ENCODE measurements at places on chromosomes 5 and 9.

GRCh38 chr9:15711931-15712330 lies 159.1 kb downstream of the CCDC171 start:
- DNase-seq: no peak

DNA sequence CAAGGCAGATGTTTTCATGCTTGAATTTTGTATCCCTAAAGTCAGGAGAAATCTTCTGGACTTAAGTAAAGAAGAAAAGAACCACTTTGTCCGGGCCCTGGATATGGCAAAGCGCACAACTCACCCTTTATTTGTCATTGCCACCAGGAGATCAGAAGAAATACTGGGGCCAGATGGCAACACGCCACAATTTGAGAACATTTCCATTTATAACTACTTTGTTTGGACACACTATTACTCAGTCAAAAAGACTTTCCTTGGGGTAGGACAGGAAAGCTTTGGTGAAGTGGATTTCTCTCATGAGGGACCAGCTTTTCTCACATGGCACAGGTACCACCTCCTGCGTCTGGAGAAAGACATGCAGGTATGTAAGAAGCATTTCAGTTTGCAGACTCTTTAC lies 2.3 kb downstream of the TYRP1 start:
- DNase-seq: no peak

- DNase-seq: no peak
Measured at GRCh38 chr5:169706071-169706470, 69.0 kb downstream of the DOCK2 start.

DNA sequence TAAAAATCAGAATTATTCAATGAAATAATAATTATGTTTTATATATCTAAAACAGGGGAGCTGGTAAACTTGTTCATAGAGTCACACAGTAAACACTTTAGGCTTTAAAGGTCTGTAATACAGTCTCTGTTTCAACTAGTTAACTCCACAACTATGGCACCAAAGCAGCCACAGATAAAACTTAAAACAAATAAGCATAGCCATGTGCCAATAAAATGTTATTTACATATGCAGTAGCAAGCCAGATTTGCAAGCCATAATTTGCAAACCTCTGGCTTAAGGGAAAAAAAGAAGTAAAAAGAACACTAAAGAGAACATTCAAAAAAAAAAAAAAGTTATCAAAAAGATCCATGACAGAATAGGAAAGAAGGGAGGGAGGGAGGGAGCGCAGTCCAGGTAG lies 24.9 kb downstream of the RICTOR start:
- no peak for DNase-seq

DNA sequence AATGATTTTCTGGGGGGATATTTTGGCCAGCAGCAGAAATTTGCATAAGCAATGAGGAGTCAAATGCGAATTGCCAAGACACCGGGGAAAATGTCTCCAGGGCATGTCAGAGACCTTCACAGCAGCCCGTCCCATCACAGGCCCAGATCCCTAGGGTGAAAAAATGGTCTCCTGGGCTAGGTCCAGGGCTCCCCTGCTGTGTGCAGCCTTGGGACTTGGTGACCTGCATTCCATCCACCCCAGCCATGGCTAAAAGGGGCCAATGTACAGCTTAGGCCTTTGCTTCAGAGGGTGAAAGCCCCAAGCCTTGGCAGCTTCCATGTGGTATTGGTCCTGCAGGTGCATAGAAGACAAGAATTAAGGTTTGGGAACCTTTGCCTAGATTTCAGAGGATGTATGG lies 534.5 kb upstream of the MEF2C start:
- no peak for DNase-seq

DNA sequence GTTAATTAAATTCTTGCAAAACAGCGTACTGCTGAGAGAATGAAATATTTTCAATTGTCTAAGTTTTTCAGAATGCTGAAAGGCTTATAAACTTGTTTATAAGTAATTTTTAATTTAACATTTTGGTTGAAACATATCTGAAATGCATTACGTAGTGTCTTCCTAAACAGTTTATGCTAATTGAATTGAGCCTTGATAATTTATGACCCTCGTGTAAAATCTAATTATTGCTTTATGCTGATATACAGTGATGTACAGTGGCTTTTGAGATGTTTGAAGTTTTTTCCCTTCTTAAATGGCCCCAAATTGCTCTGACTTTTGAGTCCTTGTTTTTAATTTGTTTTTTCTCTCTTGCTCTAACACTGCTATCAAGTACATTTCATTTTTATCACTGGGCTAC lies 262.7 kb downstream of the FBXL7 start:
- no peak for DNase-seq

GRCh38 chr5:13063088-13063487 lies 881.4 kb downstream of the DNAH5 start:
- no peak for DNase-seq

DNA sequence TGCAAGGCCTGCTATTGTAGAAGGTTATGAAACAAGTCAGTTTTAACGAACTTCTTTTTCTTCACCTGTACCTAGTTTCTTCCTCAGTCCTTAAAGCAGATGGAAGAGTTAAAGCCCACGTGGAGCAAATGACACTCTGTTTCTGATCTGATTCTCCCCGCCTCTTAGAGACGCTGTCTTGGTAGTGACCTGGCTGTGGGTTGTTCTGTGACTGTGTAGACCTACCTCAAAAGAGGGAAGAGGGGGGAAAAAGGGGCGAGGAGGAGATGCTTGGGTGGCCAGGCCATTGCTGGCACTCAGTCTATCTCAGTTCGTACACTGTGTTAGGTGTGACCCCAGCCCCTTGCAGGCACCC lies 610 bp downstream of the GFRA3 start:
- DNase-seq: no peak

DNA sequence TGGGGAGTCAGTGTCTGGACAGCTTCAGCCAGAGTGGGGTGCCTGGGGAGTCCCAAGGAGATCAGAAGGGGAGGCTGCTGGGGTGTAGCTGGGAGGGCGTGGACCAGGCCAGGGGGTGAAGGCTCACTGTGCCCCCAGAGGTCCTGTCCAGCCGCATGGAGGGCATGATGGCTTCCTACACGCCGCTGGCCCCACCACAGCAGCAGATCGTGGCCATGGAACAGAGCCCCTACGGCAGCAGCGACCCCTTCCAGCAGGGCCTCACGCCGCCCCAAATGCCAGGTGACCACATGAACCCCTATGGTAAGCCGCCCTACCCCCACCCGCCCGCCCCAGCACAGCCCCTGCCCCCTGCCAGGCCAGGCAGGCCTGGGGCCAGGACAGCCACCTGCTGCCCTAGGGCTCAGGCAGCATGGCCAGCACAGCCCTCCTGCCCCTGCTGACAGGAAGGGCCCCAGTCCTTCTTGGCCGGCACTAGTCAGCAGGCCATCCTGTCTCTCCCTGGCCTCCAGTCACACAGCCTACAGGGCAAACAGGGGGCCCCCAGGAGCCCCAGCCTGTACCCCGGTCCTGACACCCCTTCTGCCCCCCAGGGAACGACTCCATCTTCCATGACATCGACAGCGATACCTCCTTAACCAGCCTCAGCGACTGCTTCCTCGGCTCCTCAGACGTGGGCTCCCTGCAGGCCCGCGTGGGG lies 82.1 kb downstream of the LMX1B start:
- DNase-seq: no peak

GRCh38 chr5:40486437-40487275 lies 193.1 kb upstream of the PTGER4 start:
- DNase-seq: peak; percentile 95

DNA sequence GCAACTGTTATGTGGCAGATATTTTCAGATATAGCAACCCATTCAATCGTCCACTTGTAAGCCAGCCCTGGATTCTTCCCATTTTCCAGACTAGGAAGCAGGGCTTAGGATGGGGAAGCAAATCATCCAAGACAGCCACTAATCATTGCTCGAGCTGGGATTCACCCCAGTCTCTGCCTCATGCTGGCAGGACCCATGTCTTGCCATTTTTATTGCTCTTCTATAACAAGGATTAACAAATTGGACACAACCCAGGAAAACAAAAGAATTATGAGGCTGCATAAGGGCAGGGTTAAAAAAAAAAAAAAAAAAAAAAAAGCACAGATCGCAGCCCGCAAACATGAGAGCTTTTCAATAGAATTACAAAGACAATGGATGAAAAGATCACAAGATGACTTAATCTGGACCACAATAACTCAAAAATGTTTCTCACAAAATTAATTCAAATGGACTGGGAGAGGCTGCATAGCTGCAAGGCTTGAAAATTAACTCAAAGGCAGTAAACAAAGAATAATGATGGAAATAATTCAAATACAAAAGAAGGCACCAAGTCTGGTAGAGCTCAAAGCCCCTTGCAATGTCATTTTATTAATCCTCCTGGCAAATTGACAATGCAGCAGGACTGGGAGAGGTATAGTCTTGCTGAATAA lies 40.7 kb downstream of the ASTN2 start:
- DNase-seq: no peak

- DNase-seq: no peak
Measured at GRCh38 chr5:82901281-82901888, 175.8 kb downstream of the TMEM167A start.

DNA sequence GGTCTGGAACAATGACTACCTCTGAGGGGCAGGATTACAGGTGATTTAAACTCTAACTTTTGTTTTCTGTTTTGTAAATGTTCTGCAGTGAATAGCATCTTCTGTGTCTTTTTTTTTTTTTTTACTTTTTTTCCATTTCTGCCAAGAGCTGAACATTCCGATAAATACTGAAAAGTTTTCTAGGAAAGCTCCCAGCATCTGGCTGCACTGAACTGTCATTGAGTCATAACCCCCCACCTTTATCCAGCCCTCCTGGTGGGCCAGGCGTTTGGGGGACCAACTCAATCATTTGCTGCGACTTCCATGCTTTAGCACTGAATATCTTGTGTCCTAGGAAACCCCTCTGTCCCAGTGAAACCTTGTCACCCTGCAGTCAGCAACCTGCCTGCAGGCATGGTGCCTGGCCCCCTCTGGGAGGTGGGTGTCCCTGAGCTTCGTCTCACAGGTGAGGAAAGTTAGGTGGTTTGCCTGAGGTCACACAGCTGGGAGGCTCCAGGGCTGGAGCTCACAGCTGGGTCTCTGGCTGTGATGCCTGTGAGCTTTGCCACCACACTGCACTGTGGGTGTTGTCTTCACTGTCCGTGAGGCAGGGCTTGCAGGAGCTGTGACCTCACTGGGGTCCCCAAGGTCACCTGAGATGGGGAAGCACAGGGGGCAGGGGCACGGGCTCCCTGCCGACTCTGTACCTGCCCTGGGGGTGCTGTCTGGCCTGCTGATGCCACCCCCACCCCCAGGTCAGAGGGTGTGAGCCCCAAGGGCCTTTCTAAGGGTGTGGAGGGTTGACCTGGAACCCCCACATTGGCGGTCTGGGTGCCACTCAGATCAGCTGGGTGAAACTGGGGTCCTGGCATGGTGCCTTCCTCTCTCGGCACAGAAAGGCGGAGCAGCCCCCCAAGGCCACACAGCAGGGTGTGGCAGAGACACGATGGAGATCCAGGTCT lies 14.1 kb downstream of the PLPP7 start:
- no peak for DNase-seq

DNA sequence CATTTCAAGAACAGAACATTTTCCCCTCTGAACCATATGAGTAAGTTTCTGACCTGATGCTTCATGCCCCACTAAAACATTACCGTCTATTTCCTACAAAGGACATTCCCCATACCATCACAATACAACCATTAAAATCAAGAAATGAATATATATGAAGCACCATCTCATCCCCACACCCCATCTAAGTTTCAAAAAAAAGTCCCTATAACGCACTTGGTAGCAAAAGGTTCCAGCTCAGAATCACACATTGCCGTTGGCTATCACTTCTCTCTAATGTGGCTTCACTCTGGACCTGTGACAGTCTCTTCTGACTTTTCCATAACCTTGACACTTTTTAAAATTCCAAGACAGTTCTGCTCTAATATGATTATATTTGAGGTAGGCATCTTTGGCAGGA lies 5.9 kb downstream of the EMB start:
- no peak for DNase-seq

- DNase-seq: no peak
Measured at GRCh38 chr5:80977764-80978163, 17.6 kb downstream of the RASGRF2 start.

DNA sequence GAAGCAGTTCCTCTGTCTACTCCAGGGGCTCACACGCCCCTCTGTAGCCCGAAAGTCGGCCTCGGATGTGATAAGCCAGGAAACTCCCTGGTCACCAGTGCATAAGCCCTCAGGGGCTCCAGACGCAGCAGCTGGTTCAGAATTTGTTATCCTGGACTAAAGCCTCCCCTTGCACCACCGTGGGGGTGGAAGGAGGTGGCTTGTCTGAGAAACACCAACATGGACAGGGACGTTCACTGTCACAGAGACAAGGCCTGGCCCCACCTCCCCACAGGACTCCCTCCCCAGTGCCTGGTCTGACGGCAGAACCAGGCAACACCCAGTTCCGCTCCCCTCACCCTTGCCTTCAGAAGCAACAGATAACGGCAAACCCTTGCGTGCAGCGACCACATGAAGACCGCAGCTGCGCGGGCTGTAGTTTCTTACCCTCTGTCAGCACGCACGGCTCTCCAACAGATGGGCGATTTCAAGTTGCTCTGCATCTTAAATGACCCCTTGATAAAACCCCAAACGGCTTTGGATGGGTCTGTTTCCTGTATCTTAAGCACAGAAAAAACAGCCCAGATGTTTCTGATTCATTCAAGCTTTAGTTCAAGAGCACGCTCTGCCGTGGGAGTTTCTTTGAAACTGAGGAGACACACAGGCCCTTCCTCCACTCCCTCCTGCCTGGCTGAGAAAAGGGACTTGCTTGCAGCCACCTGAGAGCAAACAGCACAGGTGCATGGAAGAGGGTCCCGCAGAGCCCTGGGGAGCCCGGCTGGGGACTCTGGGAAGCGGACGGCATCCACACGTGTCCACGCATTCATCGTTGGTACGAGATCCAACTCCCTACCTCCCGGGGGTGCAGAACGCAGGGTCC lies 44.7 kb upstream of the NKD2 start:
- no peak for DNase-seq

DNA sequence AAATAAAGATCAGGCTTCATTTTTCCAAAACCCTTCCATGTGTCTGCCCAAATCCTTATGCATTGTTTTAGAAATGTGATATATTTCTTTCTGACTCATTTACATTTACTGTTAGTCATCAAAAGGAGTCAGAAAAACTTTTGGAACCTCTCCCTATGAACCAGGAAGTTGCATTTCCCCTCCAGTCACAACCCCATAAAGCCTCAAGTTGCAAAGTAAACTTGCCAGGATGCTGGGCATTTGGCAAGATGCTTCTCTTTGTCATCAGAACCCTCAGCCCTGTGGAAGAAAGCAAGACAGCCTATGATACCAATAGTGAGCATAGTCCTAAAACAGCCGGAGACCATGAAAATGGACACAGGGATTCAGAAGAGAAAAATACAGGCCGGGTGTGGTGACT lies 84.2 kb downstream of the MUSK start:
- peak; percentile 97 for DNase-seq

Measured in A172 (cell line).